H1 (cell line): ENCODE measurements at places on chromosomes 3 and 15. TPM values are rescaled to one million over a fixed set of nuclear protein-coding genes. Genes with fewer than 3 reads are reported as not detected.

CYP8B1 gene
- not detected in 2 replicates for total RNA-seq

MYO5C gene
- total RNA-seq, result 25.0 and 26.7 TPM in 2 replicates

POLQ gene
- total RNA-seq, result 15.3 and 16.1 TPM in 2 replicates

SCAANT1 gene
- not detected in 2 replicates for total RNA-seq

P3H2 gene
- 40.5 and 48.6 TPM in 2 replicates for total RNA-seq

GOLGA8G gene
- total RNA-seq, result not detected in 2 replicates

KCNMB2 gene
- not detected in 2 replicates for total RNA-seq

NPAP1 gene
- 0.07 TPM in 1 of 2 replicates, not detected in the other for total RNA-seq

ATP1B3 gene
- 233 and 250 TPM in 2 replicates for total RNA-seq

FBXW12 gene
- 0.35 TPM in 1 of 2 replicates, not detected in the other for total RNA-seq

TRIM42 gene
- not detected in 2 replicates for total RNA-seq

NANOGP8 gene
- total RNA-seq, result 31.9 and 40.6 TPM in 2 replicates

MRPL46 gene
- total RNA-seq, result 24.4 and 24.5 TPM in 2 replicates

LTF gene
- 0.80 and 0.99 TPM in 2 replicates for total RNA-seq

TRIM59 gene
- 53.4 and 57.8 TPM in 2 replicates for total RNA-seq

CPEB1 gene
- total RNA-seq, result 4.0 and 4.5 TPM in 2 replicates

- no peaks in the 10 kb centered on the region for H3K27me3 ChIP-seq
- peaks cover 14% of the 10 kb centered on the region; the same call in 1 of the 2 replicates for H3K4me1 ChIP-seq
- no peaks in the 10 kb centered on the region for H3K36me3 ChIP-seq
- peak overlapping the region; percentile 56; the same call in 1 of the 2 replicates for H3K4me3 ChIP-seq
- no peak overlapping the region for H3K27ac ChIP-seq
- DNase-seq, result no peak
These were observed 2.5 kb upstream of the PLCH1 start for GRCh38 chr3:155747286-155747945.

DNA sequence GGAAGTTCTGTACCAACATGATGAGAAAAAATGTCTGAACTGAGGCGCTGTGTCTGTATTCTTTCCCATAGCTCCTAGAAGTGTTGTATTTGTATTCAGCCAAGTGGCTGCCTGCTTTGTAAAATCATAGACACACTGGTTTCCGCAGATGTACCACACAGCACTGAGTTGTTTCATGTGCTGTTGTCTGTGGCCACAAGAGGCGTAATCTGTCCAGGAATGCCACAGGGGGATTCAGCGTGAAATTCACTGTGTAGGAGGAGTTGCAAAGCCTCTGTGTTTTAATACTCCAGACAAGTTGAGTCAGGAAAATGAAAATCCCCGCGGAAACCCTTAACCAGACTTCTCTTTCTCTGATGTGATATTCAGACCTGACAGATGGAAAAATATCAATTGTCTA lies 462.2 kb downstream of the NSUN3 start:
- H3K36me3 ChIP-seq, result no peaks in the 10 kb centered on the region
- H3K4me1 ChIP-seq, result no peaks in the 10 kb centered on the region
- no peak overlapping the region for H3K27ac ChIP-seq
- H3K27me3 ChIP-seq, result no peaks in the 10 kb centered on the region
- no peak overlapping the region for H3K4me3 ChIP-seq
- no peak for DNase-seq

GRCh38 chr15:68284616-68285258 lies 7.2 kb downstream of the FEM1B start:
- no peak overlapping the region for H3K27ac ChIP-seq
- H3K27me3 ChIP-seq, result no peaks in the 10 kb centered on the region
- peaks cover 10% of the 10 kb centered on the region for H3K4me1 ChIP-seq
- H3K36me3 ChIP-seq, result peaks cover 18% of the 10 kb centered on the region
- no peak for DNase-seq
- H3K4me3 ChIP-seq, result no peak overlapping the region

DNA sequence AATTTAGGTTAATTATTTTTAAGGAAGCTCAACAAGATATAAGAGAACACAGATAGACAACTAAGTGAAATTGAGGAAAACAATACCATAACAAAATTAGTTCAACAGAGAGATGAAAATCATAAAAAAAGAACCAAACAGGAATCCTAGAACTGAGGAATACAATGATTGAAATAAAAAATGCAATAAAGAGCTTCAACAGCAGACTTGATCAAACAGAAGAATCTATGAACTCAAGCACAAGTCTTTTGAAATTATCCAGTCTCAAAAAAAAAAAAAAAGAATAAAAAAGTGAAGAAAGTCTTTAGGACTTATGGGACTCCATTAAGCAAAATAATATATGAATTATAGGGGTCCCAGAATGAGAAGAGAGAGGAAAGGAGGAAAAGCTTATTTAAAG lies 42.0 kb upstream of the GNB4 start:
- no peak for DNase-seq
- no peak overlapping the region for H3K27ac ChIP-seq
- no peaks in the 10 kb centered on the region for H3K4me1 ChIP-seq
- no peak overlapping the region for H3K4me3 ChIP-seq
- H3K36me3 ChIP-seq, result no peaks in the 10 kb centered on the region
- no peaks in the 10 kb centered on the region for H3K27me3 ChIP-seq

DNA sequence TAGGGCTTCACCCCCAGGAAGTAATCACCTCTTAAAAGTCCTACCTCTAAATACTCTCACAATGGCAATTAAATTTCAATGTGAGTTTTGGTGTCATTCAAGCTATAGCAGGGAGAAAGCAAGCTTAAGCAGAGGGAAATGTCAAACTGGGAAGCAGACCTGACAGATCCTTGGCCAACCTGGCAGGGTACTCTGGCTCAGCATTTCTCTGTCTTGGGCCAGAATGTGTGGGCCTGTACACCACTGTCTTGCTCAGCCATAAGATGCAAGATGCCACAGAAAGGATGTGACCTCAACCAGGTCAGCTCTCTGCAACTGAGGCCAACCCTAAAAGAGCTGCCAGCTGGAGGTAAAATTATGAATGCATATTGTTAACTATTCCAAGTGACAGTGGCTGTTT lies 130.6 kb upstream of the CMC1 start:
- no peak overlapping the region for H3K4me3 ChIP-seq
- H3K27ac ChIP-seq, result no peak overlapping the region
- H3K36me3 ChIP-seq, result no peaks in the 10 kb centered on the region
- DNase-seq, result no peak
- H3K4me1 ChIP-seq, result no peaks in the 10 kb centered on the region

- H3K4me3 ChIP-seq, result no peak overlapping the region
- H3K27ac ChIP-seq, result no peak overlapping the region
- H3K36me3 ChIP-seq, result no peaks in the 10 kb centered on the region
- no peaks in the 10 kb centered on the region for H3K4me1 ChIP-seq
- no peak for DNase-seq
- no peaks in the 10 kb centered on the region for H3K27me3 ChIP-seq
These were observed 257.7 kb upstream of the CNTN6 start for GRCh38 chr3:835096-835495.

- no peaks in the 10 kb centered on the region for H3K27me3 ChIP-seq
- H3K27ac ChIP-seq, result no peak overlapping the region
- DNase-seq, result no peak
- H3K4me3 ChIP-seq, result no peak overlapping the region
These were observed 129.2 kb downstream of the ZNF609 start for GRCh38 chr15:64589435-64590084.

- no peaks in the 10 kb centered on the region for H3K27me3 ChIP-seq
- H3K36me3 ChIP-seq, result no peaks in the 10 kb centered on the region
- H3K4me1 ChIP-seq, result peaks cover 5% of the 10 kb centered on the region
- H3K4me3 ChIP-seq, result no peak overlapping the region
These were observed 14.3 kb upstream of the SRP14 start for GRCh38 chr15:40053079-40053830.

- no peak for DNase-seq
- H3K27ac ChIP-seq, result no peak overlapping the region
- no peaks in the 10 kb centered on the region for H3K36me3 ChIP-seq
- no peak overlapping the region for H3K4me3 ChIP-seq
- no peaks in the 10 kb centered on the region for H3K27me3 ChIP-seq
These were observed 4.7 kb upstream of the GNB4 start for GRCh38 chr3:179455954-179456353.

DNA sequence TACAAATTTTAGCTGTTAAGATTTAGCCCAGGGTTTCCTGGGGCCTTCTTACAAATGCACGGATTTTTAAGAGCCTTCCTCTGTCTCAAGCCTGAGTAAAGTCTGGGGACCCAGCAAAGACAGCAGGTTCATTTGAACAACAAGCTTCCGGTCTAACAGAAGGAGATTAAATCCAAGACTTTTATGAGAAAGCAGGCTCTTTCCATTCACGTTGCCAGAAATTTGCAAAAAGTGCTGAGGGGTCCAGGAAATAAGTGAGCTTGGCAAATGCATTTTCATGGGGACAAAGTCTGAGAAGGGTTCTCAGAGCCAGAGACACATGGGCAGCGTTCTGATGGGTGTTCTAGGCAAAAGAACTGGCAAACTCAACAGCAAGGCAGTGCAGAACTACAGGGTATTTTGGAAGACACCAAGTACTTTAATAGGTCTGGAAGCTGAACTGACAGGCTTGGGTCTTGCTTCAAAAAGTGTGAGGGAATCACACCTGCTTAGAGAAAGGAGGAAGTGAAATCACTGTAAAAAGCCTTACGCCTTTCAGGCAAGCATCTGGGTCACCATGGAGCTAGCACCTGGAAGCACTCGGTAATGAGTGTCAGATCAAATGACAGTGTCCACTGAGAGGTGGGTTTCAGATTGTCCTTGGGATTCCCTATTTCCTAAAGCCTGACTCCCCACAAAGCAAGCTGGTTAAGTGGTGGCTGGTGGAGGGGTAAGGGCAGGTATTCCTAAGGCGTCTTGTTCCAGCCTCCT lies 115.8 kb upstream of the ARHGEF3 start:
- H3K27me3 ChIP-seq, result no peaks in the 10 kb centered on the region
- H3K4me3 ChIP-seq, result no peak overlapping the region
- peaks cover 9% of the 10 kb centered on the region; the same call in 1 of the 2 replicates for H3K4me1 ChIP-seq
- H3K36me3 ChIP-seq, result no peaks in the 10 kb centered on the region
- no peak for DNase-seq

DNA sequence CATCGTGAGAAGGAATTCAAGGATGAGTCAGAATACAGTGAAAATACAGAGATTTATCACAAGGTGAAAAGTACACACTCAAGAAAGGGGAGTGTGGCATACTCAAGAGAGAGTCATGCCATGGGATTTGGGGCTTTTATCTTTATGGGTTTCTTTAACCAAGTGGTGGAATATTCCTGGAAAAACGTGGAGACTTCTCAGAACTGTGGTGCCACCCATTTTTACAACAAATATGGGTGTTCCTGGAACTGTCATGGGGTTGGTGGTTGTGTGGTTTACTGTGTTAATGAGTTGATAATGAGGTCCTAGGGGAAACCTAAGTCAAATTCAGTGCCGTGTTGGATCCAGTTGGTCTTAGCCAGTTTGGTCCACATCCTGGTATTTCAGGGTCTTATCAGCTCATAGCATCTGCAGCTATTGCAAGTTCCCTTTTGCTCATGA lies 497.2 kb downstream of the GABRG3 start:
- no peak overlapping the region for H3K4me3 ChIP-seq
- H3K4me1 ChIP-seq, result no peaks in the 10 kb centered on the region
- no peak for DNase-seq
- no peak overlapping the region for H3K27ac ChIP-seq

GRCh38 chr15:43538091-43538490 lies 20.7 kb downstream of the MAP1A start:
- H3K27ac ChIP-seq, result no peak overlapping the region
- H3K27me3 ChIP-seq, result no peaks in the 10 kb centered on the region
- H3K4me1 ChIP-seq, result no peaks in the 10 kb centered on the region
- DNase-seq, result no peak

- H3K4me1 ChIP-seq, result no peaks in the 10 kb centered on the region; the same call in 1 of the 2 replicates
- no peak overlapping the region for H3K4me3 ChIP-seq
- H3K27me3 ChIP-seq, result no peaks in the 10 kb centered on the region
- no peak overlapping the region for H3K27ac ChIP-seq
These were observed 26.1 kb upstream of the CCDC174 start for GRCh38 chr3:14625443-14625842.

- DNase-seq, result no peak
- H3K36me3 ChIP-seq, result peaks cover 2% of the 10 kb centered on the region; the same call in 1 of the 2 replicates
- H3K27me3 ChIP-seq, result no peaks in the 10 kb centered on the region
- no peak overlapping the region for H3K4me3 ChIP-seq
- no peak overlapping the region for H3K27ac ChIP-seq
- H3K4me1 ChIP-seq, result no peaks in the 10 kb centered on the region
These were observed 23.7 kb downstream of the RIOX2 start for GRCh38 chr3:97948351-97949109.

DNA sequence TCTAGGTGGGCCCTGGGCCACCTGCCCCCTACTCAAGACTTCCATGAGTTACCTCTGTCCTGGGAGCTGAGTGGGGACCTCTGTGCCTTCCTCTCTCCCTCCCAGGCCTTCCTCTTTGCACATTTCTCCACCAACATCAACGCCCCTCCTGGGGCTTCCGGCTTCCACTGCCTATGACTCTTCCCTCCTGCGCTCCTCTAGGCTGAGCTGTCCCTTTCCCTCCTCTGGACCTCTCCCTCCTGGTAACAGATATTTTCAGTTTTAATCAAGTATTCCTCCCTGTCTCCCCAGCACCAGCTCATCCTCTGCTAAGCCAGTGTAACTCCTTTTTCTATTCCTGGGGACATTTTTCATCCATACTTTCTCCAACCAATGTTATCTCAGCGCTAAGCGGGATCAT lies 160.4 kb downstream of the RAB11A start:
- no peak overlapping the region for H3K4me3 ChIP-seq
- no peak for DNase-seq
- no peak overlapping the region for H3K27ac ChIP-seq
- no peaks in the 10 kb centered on the region for H3K27me3 ChIP-seq
- H3K36me3 ChIP-seq, result no peaks in the 10 kb centered on the region

DNA sequence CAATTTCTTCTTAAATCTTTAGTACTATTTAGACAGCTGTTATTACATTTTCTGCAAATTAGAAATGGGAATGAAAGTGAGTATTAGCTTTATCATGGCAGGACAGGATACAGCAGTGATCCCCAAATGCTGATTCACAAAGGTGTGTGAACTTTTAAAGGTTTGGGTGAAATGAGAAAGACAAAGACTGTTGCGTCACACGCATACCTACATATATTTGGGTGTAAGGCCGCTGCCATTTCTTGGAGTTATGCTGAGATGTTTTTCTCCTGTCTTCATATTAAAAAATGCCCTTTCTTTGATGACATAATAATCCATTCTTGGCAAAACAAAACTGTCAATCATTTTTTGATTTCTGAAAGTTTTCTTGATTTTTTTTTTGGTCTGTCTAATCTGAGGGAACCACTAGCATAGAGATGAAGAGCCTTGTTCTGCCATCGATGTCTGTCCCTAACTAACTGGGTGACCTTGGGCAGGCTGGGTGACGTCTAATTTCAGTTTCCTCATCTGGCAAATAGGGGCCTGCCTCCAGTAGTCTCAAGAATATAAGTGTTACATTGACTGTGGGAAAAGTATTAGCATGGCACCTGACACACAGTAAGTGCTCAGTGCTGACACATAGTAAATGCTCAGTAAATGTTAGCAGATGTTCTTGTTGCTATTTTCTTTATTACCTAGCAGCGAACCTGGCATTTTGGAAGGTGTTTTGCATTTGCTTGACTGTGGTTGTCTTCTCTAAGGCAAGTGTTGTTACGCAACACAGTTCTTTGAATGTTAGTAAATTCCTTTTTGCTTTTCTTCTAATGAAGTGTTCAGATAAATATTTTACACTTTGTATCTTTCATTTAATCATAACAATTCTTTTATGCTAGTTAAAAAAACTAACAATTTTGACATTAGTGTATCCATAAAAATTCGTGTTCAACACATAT lies 5.0 kb downstream of the MITF start:
- no peaks in the 10 kb centered on the region for H3K36me3 ChIP-seq
- no peak for DNase-seq
- no peaks in the 10 kb centered on the region; the same call in 1 of the 2 replicates for H3K27me3 ChIP-seq
- peaks cover 3% of the 10 kb centered on the region; the same call in 1 of the 2 replicates for H3K4me1 ChIP-seq
